ENCODE measurements at places on chromosomes 1 and 21.

DNA sequence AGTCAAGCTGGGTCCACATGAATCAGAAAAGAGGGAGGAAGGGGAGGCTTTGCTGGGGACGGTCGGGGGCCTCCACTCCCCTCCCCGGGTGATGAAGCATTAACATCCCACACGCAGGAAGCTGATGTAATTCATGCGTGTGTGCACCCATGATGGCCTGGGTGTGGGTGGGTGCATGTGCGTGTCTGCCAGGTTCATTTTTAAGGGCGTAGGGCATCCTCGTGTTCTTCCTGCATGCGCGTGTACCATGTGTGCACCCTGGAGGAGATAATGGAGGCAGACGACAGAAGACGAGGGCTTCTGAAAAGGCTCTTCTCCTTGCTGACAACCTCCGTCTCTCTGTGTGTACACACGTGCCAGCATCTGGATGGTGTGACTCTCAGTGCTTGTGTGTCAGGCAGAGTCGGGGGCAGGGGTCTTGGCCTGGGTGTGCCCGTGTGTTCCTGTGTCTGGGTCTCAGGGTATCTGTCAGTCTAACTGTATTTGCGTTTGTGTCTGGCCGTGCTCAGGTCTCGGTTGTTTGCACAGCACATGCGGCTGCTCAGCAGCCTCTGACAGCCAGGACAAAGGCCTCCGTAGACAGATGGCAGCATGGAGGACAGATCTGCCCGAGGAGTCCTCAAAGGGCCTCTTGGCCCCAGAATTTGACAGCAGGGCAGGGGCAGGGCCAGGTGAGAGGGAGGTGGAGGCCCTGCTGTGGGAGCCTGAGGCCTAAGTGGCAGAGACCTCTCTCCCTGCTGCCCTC lies 2.4 kb downstream of the RAP1GAP start:
- DNase-seq = no peak

GRCh38 chr1:221264848-221265247 lies 385.6 kb downstream of the HLX start:
- no peak for DNase-seq

GRCh38 chr21:14957836-14958235 lies 107.0 kb downstream of the NRIP1 start:
- no peak for DNase-seq

- no peak for DNase-seq
Observed at GRCh38 chr21:45921917-45922316, 59.7 kb upstream of the COL6A1 start.

GRCh38 chr1:2860476-2861142 lies 59.1 kb upstream of the TTC34 start:
- DNase-seq = no peak

DNA sequence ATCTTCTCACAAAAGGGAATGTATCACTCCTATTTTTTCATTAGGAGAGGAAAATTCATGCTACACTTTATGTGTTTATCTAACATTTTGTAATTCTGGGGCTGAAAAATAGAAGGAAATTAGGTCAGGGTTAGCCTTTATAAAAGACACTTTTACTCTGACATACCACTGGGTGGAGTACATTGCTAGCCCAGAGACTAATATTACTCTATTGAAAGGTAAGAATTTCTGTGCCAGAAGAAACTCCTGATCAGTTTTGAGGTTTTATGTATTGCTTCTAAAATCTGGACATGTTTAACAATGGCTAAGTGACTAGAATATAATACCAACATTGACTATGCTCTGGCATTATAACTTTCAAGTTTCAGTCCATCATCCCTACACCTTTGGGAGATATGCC lies 724.6 kb downstream of the USP25 start:
- DNase-seq = no peak

- no peak for DNase-seq
Observed at GRCh38 chr1:93670141-93670540, 11.5 kb downstream of the BCAR3 start.

Measured in GM10248 (cell line).